ENCODE measurements at places on chromosomes 13 and 19.

DNA sequence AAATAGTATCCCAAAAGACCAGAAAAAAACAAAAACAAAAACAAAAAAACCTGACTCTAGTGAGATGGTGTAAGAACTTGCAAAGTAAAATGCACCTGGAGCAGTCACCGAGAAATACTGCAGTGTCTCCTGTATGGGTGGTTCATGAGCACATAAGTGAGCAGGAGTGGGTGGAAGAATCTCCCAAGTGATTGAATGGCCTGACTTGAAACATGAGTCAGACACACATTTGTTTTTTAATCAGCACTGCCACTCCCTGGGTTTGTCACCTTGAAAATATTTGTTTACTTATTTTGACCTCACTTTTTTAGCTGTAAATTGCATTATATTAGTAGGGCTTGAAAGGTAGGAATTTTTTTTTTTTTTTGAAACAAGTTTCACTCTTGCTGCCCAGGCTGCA is 2.0 kb downstream of the ZNF431 start:
- DNase-seq, result no peak

DNA sequence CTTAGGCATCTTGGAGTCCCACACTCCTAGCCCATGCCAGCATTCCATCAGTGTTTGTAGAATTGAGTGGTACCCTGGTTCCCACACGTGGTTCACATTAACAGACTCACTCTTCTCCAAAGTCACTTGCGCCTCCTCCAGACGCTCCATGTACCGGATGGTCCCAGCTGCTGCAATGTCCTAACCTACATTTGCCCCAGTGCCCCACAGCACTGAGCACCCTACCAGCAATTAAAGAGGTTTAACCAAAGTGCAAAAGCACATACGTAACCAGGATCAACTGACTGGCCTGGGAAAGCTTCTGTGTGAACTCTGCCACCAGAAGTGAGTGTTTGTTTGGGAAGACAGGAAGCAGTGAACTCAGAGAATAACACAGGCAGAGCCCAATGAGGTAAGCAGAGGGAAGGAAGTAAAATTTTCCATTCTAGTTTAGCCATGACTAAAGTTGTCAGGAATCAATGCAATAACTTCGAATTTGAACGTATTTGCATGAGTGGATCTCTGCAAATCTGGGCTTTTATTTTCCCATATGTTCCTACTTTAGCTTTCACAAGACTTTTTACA is 7.3 kb upstream of the MEDAG start:
- DNase-seq, result no peak

GRCh38 chr19:50368649-50369570 is 3.5 kb upstream of the NAPSA start:
- DNase-seq, result peak; percentile 86

DNA sequence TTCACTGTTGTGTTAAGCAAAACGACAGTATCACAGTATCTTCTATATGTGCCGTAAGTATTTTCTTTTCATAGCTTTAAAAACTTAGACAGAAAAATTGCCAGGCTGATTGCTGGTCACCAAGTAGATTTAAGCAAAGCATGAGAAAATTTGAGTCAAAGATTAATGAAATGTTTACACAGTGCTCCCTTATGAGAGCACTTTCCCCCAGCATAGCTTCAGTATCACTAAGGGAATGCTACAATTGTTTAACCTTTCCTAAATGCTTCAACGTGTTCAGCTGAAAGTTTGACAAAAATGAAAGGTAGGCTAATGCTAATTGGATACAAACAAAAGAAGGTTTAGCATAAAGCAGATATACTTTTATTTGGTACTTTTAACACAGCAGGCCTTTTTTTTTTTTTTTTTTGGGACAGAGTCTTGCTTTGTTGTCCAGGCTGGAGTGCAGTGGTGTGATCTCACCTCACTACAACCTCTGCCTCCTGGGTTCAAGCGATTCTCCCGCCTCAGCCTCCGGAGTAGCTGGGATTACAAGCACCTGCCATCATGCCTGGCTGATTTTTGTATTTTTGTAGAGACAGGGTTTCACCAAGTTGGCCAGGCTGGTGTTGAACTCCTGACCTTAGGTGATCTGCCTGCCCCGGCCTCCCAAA is 23.4 kb downstream of the PCCA start:
- DNase-seq, result no peak

DNA sequence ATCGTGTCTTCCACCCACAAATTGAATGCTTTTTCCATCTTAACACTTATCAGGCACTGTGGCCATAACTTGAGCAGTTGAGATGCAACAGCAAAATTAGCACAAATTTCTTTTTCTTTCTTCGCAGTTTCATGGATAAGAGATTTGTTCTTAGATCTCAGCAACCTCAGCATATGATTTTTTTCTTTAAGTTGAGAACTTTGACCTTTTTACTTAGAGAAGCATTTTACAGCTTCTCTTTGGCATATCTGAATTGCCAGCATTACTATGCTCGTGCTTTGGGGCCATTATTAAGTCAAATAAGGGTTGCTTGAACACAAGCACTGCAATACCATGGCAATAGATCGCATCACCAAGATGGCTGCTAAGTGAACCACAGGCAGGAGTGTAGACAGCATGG is 16.1 kb downstream of the USPL1 start:
- no peak for DNase-seq

DNA sequence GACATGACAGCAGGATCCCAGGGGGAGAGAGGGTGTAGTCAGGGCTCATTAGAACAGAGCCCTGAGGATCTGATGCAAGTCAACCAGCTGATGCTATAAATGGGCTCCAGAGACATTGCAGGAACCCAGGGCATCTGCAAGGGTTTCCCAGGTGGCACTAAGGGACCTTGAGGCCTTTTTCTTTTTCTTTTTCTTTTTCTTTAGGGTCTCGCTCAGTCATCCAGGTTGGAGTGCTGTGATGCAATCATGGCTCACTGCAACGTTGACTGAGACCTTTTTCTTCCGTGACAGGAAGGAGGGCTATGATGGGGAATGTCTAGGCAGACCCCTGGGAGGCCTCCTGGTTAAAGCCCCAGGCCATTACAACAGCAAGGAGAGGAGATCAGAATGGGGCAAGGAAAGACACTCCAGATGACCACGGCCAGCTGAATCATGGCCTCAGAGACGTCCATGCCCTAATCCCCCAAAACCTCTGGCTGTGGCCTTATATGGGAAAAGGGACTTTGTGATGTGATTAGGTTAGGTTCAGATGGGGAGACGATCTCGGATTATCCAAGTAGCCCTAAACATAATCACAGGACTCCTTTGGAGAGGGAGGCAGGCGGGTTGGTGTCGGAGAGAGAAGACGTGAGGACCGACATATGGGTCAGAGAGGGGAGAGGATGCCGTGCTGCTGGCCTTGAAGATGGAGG is 4.5 kb upstream of the FCGRT start:
- DNase-seq, result no peak

DNA sequence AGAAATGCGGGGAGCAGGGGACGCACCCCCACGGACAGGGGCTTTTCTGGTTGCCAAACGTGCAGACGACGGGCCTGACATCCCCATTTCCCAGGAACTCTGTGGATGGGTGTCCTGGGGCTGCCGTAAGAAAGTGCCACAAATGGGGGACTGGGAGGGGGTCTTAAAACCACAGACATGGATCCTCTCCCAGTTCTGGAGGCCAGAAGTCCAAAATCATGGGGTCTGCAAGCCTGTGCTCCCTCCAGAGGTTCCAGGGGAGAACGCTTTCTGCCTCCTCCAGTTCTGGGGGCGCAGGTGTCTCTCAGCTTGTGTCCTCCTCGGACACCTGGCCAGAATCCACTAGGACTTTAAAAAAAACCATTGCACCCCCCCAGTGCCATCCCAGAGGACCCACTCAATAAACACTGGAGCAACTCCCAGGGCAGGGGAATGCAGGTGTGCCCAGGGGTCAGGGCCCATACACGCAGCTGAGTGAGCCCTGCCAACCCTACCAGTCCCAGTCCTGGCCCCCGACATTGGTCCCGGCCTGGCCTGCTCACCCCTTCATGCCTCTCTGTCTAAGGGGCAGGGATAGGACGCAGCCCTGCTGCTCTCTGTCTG is 103.9 kb downstream of the GADD45B start:
- no peak for DNase-seq

GRCh38 chr13:111573801-111574200 is 253.4 kb downstream of the TEX29 start:
- no peak for DNase-seq

DNA sequence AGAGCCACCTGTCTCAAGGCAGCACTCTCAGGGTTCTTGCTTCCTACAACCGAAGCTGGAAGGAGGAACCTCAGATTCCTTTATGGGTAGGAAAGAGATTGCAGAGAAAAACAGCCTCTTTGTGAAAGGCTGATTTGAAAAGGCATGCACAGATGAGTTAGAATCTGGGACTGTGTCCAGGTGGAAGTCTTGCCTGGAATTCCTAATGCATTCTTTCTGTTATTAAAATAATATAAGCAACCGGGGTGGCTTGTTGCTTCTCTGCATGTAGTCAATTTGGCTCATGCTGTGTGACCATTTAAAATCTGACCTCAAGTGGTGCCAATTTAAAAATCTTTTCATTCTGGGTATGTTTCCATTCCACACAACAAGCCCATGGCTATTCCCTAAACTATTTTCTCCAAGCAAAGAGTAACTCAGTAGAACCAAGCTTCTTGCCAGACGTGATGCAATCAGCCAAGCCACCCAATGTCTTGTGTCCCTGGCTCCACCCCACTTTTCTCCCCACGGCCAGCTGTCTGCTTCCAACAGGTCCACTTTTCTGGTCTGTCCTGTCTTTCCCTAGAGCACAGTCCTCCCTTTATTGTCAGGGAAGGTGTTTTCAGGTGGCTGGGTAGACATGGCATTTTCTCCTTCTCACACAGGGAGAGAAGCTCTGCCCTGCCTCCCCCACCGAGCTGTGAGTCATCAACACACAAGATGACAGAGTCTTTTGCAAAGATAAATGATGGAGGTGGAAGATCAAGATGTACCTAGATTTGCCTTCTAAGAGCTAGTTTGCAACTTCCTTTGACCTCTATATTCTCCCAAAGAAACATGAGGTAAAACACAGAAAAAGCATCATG is 394.3 kb downstream of the FOXO1 start:
- DNase-seq, result peak; percentile 27

- DNase-seq, result no peak
Observed at GRCh38 chr19:50717026-50717723, 2.4 kb downstream of the SHANK1 start.

DNA sequence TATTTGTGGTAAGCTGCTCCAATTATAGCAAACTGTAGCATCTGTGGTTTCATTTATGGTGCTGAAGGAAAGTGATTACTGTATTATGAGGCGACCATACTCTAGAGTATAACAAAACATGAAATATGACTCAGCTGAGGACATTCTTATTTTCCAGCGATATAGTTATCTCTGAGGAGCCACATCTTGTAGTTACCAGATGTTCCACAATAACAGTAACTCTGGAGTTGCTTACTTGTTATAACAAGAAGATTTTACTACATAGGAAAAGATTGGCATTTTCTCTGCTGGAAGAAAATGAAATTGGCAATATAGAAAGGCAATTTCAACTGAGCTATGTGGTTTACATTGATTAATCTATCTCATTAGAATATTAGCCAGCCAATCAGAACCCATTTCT is 1634.2 kb downstream of the PCDH9 start:
- no peak for DNase-seq

GRCh38 chr13:40152145-40152544 is 496.7 kb downstream of the COG6 start:
- DNase-seq, result no peak

GRCh38 chr13:50915565-50915964 is 6.0 kb downstream of the RNASEH2B start:
- DNase-seq, result no peak

- DNase-seq, result no peak
Observed at GRCh38 chr19:34309368-34310138, 55.2 kb downstream of the GARRE1 start.

GRCh38 chr19:23098988-23099387 is 17.8 kb upstream of the ZNF730 start:
- DNase-seq, result no peak

DNA sequence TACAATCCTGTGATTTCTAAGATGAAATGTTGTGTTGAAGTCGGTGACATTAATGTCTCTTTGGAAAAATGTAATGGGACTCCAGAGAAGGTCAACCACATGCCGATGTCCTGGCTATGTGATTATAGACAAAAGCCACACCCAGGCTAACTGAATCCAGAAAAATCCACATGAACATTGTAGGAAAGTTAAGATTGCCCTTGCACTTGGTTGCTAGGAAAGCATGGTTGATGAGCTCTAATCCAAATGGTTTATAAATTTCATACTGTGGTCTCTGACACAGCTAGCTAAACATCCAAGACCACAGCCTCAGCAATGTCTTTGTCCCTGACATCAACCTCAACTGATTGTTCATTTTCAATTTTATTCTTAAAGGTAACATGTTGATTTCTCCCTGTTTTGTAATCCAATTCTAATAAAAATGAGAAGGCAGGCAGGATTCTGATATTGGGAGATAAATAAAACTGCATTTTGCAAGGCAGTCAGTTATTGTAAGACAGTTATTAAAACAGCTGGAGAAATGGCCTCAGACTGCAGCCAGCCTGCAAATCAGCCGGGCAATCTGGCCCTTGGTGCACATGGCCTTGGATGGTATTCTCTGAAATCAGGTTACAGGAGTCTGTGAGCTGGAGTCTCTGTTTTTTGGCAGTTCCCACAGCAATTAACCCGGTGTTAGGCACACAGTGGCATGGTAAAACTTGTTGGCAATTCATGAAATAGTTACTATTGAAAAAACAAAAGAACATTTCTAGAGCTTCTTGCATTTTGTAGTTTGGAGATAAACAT is 93.9 kb downstream of the STARD13 start:
- DNase-seq, result no peak

DNA sequence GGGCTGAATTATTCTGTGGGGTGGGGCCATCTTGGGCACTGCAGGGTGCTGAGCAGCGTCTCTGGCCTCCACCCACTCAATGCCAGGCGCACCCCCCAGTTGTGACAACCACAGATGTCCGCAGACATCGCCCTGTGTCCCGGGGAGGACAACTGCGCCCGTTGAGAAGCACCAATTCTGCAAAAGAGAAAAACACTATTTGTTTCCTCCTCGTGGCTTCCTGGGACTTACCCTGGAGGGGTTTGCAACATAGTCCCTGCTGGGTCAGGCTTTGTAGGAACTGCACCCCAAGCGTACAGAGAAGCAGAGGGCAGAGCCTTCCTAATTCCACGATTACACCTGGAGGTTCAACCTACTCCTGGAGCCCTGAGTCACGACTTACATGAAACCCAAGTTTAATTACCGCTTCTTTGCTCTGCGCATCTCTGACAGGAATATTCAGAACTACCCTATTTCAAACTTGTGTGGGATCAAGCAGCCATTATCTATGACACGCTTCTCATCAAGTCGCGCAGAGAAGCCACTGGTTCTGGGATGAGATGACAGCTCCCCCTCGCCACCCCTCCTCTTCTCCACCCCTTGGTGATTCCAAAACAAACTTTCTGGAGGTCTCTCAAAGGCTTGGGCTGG is 11.1 kb upstream of the SLC39A3 start:
- DNase-seq, result no peak

- DNase-seq, result no peak
Observed at GRCh38 chr19:6126335-6126974, 9.0 kb upstream of the ACSBG2 start.

- no peak for DNase-seq
Observed at GRCh38 chr19:53876651-53877224, 5.3 kb upstream of the PRKCG start.

GRCh38 chr19:48918801-48919247 is 14.7 kb upstream of the DHDH start:
- no peak for DNase-seq

GRCh38 chr13:99608345-99608744 is 107.1 kb downstream of the TM9SF2 start:
- no peak for DNase-seq

GRCh38 chr19:3250675-3251074 is 26.2 kb downstream of the CELF5 start:
- DNase-seq, result no peak

GRCh38 chr19:32181216-32181920 is 164.0 kb upstream of the ZNF507 start:
- no peak for DNase-seq
